ENCODE measurements at places on chromosomes 2 and 18.

DNA sequence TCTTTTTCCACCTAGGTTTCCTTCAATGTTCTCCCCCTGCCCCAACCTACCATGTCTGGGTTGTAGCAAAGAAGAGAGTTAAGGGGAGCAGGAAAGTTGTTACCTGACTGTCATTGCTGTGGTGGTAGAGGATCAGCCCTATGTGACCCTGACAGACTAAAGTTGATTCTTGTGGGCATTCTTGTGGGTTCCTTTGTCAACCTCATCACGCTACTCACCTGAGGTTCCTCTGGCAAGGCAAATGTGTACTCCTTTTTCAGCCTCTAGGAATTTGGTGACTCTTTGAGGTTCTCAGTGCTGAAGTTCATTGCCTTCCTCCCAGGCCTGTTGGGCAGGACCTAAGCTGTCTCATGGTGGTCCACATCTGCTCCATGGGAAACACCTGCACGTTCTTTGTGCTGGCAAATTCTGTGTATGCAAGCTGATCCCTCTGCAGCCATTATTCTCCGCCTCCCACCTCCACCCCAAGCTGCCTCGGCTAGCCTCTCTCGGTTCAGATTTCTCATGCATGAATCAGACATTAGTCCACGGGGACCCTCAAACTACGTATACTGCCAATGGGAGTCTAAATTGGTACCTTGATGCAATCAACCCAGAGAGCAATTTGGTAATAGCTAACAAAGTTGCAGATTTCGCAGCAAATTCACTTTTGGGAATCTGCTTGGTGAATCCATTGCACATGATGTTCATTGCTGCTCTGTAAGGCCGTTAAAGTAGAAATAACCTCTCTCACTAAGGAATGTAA is 1.5 kb upstream of the GMCL1 start:
- no peak for DNase-seq

- DNase-seq, result no peak
Measured at GRCh38 chr2:105082107-105082506, 44.2 kb downstream of the MRPS9 start.

- DNase-seq, result no peak
Measured at GRCh38 chr2:98382739-98383138, 36.5 kb downstream of the CNGA3 start.

DNA sequence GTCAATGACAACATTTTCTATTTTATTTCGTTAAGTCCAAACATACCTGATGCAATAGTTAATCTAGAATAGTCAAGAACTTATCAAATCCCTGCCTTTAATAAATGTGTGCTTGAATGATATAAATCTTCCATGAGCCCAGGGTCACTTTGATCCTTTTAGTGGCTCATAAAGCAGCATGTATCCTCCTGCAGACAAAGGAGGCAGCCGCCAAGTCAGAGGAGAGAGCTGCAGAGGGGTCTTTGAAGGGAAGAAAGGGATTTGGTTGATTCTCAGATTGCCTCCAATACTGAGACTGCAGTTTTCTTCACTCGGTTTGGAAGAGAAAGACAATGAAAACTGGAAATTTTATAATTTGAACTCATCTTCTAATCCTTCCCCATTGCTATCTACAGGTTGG is 378.4 kb upstream of the PIK3C3 start:
- no peak for DNase-seq

GRCh38 chr2:60025496-60025895 is 528.0 kb downstream of the BCL11A start:
- no peak for DNase-seq

DNA sequence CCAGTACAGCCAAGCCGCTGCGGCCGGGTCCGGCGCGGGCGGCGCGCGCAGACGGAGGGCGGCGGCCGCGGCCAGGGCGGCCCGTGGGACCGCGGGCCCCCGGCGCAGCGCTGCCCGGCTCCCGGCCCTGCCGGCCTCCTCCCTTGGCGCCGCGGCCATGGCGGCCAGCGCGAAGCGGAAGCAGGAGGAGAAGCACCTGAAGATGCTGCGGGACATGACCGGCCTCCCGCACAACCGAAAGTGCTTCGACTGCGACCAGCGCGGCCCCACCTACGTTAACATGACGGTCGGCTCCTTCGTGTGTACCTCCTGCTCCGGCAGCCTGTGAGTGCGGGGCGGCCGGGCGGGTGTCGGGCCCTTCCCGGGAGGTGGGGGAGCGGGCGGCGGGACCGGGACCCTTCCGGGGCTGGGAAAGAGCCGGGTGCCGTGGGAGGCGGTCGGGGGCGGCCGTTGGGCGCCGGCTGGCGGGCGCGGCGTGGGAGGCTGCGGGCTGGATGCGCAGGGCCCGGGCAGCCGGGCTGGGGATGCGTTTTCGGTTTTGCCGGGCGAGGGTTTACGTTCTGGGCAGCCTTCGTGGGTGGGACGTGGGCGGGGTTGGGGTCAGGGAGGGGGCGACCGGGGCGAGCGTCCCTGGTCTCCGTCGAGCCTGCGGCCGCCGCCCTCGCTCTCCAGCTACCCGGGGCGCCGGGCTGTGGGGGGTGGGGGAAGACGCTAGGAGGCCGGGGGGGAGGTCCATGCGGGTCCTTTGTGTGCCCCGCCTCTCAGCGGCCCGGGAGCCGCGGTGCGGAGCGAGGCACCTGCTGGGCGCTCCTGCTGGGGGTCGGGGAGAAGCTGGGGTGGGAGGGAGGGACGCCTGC is 537 bp downstream of the AGFG1 start:
- DNase-seq, result no peak

DNA sequence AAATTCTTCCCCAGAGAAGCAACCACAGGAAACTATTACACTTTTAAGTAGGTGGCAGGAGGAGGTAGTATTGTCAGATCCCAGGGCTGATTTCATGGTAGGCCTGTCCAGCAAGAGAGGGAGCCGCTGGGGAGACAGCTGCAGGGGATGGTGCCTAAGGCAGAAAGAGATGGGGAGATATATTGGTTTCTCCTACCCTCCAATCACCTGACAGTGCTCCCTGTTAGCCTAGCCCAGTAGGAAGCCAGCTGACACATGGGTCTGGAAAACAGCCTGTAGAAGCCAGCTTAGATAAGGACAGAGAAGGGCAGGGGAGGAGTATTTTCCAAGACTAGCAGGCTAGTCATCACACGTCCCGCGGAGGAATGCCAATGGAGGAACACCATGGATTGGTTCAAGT is 8.2 kb upstream of the SPOPL start:
- no peak for DNase-seq

- DNase-seq, result no peak
Measured at GRCh38 chr2:154132827-154133226, 261.1 kb downstream of the GALNT13 start.

- no peak for DNase-seq
Measured at GRCh38 chr2:157696036-157696435, 67.4 kb upstream of the ACVR1C start.

- no peak for DNase-seq
Measured at GRCh38 chr18:6565815-6566081, 151.0 kb upstream of the L3MBTL4 start.

DNA sequence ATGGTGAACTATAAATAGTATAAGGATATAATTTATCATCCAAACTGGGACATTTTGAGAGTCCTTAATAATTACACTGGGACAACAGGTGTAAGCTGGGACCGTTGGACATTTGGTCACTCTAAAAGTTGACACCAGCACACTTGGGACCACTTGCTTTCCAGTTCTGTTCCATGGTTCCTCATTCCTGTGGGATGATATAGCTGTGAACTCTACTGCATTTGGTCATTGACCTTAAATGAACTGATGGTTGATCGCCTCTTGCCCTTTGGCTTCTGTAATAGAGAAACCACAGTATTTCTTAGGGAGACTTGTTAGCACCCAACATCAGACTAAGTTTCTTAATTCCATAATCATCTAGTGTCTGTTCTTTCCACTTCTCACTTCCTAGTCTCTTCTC is 46.7 kb downstream of the EML6 start:
- no peak for DNase-seq
